ENCODE measurements at places on chromosomes 4 and X.

- DNase-seq, result no peak
Measured at GRCh38 chr4:10180927-10181744, 64.5 kb upstream of the WDR1 start.

DNA sequence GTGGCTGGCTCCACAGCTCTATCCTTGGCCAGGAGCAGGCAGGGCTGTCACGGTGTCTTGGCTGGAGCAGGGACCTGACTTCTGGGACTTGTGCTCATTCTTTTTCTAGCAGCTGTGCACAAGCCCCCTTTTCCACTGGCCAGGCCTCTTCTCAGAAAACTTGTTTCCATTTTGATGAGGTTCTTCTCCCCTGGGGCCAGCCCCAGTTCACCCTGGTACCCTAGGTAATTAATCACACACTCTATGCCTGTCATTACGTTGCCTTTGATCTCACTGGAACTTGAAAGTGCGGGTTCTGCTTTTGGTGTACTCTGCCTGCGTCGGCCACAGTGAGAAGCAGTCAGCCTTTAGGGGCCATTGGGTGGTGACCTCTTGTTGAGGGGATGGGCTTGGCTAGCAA, 26.6 kb downstream of the DRD5 start:
- DNase-seq, result no peak

DNA sequence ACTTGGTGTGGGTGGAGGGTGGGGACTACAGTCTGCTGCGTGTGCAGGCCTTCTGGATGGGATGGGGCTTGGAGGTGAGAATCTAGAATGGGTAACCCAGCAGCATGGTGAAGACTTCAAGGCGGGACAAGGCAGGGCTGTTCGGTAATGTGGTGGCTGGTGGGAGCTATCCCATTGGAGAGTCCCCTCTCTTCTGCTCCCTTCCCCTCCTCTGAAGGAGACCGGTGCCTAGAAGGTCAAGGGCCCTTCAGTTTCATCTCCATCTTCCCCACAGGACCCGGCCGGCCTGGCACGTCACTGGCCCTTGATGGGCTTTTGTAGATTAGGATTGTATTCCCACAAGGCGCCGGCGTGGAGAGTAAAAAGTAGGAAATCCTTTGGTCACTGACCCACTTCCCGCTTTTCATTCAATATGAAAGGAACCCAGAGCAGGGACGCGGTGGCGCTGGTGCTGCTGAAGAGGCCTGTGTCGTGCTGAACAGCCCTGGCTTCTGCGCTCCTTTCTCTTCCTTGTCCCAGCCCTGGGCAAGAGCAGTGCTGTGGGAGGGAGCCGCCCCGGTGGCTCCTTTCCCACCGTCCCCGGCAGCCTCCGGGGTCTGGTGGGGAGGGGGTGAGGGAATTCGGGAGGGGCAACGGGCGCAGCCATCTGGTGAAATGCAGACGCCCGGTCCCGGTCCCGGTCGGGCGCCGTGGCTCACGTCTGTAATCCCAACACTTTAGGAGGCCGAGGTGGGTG, 7.3 kb upstream of the HMGB3 start:
- DNase-seq, result no peak

- DNase-seq, result no peak
Measured at GRCh38 chr4:128818442-128818841, 8.9 kb downstream of the JADE1 start.

GRCh38 chr4:159195361-159195769, 92.5 kb downstream of the RAPGEF2 start:
- DNase-seq, result no peak

DNA sequence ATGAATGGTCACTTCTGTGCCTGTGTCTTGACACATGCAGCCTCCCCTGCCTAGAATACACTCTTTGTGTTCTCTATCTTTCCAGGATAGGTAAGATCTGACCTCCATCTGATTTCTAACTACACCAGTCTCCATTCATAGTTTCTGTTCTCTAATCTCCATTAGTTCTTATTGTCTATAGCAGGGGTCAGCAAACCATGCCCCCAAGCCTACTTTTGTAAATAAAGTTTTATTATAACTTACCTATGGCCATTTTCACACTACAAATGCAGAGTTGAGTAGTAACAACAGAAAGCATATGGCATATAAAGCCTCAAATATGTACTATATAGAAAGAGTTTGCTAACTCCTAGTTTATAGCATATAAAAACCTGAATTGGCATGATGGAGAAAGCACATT, 37.6 kb upstream of the H2AZ1 start:
- no peak for DNase-seq

DNA sequence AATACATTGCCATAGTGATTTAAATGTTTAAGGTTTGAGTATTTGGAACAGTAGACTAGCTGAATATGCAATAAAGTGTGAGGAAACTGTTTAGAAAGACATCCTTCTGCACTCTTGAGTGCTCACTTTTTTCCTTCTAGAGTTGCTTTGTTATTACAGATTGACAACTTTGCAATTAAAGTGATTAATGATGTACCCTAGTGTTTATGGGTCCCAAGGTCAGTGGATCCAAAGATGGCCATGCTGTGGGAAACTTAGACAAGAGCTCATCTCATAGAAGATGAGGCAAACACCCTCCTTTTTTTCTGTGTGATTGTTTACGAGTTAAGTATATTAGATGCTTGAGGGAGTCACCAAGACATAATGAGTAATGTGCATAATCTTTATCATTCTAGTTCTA, 118.8 kb downstream of the PDLIM5 start:
- DNase-seq, result peak; percentile 13

- no peak for DNase-seq
Measured at GRCh38 chr4:76296286-76296820, 10.2 kb upstream of the STBD1 start.

DNA sequence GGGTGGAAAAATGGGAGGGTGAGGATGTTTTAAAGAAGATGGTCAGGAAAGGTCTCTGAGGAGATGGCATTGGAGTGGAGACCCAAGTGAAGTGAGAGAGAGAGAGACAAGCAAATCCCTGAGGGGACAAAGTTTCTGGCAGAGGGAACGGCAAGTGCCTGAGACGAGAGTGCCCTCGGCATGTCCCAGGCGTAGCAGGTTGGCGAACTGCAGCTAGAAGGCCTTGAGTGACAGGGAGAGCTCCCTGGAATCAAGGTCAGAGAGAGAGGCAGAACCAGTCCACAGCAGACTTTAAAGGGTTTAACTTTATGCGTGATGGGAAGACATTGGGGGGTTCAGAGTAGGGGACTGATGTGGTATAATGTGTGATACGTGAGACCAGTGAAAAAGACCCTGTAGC, 150.2 kb upstream of the HAND2 start:
- no peak for DNase-seq

- no peak for DNase-seq
Measured at GRCh38 chr4:140343303-140343702, 30.1 kb upstream of the SCOC start.

DNA sequence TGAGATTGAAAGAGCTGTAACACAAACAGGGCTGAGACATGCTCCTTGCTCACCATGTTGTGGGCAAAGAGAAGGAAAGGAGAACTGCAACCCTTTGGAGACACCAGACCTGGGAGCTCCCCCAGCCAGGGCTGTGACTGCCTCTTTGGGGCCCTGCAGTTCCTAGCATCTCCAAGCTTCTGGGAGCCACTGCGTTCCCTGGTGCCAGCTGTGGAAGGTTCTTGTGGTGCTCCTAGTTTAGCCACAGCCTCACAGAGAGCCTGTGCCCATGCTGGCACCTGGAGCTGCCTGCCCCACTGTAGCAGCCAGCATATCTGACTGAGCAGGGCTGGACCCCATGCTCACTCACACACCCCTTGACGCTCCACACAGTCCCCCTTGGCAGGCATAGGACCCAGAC, 141.7 kb downstream of the PDHA2 start:
- no peak for DNase-seq

GRCh38 chrX:134171661-134172587, 65.1 kb upstream of the CCDC160 start:
- no peak for DNase-seq

DNA sequence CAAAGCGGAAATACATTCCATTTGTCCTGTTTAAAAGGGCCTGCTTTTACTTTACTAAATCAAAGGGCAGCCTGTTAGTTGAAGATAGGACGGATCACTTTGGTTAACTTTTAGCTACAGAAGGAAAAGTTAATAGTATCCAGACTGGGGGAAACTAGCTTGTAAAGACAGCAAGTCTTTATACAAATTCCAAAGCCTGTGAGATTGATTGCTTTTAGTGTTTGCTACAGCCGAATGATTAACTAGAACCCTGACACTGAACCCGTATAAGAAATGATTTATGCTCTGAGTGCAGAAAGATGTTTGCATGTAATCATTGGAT, 93.4 kb downstream of the FRAS1 start:
- no peak for DNase-seq

DNA sequence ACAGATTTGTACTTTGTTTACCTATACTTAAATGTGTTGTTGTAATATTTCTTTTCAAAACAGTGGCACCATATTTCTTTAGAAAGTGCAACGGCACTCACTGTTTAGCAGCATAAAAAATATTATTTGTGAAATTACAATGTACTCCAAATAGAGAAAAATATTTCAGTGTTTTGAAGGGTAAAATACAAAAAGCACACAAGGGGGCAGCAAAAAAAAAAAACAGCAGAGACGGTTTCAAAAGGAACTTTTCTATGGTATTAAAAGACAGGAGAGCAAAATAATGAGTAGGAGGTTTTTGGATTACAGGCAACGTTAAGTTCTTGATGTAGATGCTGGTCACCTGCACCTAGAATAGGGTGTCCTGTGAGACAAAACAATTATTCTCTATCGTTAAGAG, 2.0 kb downstream of the NUDT11 start:
- DNase-seq, result no peak

DNA sequence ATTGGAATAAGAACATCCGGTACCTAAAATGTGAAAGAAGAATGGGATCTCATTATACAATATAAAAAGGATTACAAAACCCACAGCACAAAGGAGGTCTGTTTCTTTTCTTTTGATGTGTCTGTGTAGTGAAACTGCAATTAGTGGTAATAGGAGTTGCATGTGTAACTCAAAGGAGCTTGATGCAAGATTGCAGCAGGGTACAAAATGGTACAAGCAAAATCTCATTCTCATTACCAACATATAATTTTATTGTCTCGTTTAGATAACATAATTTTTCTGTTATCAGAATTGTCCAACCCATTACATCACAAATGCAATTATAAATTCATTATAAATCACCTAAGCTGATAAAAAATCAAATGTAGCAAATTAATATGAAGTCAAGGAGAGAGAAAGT, 47.1 kb upstream of the CCSER1 start:
- DNase-seq, result no peak

GRCh38 chr4:24963277-24963676, 50.4 kb upstream of the CCDC149 start:
- no peak for DNase-seq
